GM12878 (cell line): ENCODE measurements at places on chromosomes 2 and 18. TPM values are rescaled to one million over a fixed set of nuclear protein-coding genes. Genes with fewer than 3 reads are reported as not detected.

LNPK gene
- 19.0 and 21.7 TPM in 2 replicates for polyA plus RNA-seq

GRCh38 chr2:241053576-241054251 lies 48.4 kb downstream of the MTERF4 start:
- H3K27me3 ChIP-seq = no peaks in the 10 kb centered on the region
- H3K4me3 ChIP-seq = no peak overlapping the region
- no peaks in the 10 kb centered on the region for H3K36me3 ChIP-seq
- H3K27ac ChIP-seq = no peak overlapping the region
- no peak for DNase-seq

GRCh38 chr2:96233436-96233835 lies 24.8 kb upstream of the STARD7 start:
- peaks cover 21% of the 10 kb centered on the region for H3K4me1 ChIP-seq
- H3K36me3 ChIP-seq = no peaks in the 10 kb centered on the region
- no peaks in the 10 kb centered on the region for H3K27me3 ChIP-seq
- DNase-seq = no peak
- peak overlapping the region; percentile 50; the same call in 1 of the 2 replicates for H3K27ac ChIP-seq

DNA sequence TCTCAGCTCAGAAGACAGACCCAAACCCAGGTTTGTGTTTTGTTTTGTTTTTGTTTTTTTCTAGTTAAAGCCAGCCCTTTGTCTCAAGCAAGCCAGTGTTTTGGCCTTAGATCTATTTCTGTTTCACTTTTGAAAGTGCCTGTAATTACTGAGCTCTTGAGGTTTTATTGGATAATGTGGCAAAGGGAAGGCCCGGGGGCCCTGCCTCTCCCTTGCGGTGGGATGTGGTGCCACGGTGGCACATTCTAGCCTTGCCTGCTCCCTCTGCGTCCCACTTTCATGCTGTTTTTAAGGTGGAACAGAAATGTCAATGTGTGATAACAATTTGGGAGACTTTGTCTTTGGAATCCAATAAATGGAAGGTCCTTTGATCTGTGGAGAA lies 2.5 kb downstream of the HPCAL1 start:
- H3K4me3 ChIP-seq = no peak overlapping the region
- H3K27me3 ChIP-seq = no peaks in the 10 kb centered on the region; the same call in 1 of the 2 replicates
- no peak for DNase-seq
- no peaks in the 10 kb centered on the region for H3K36me3 ChIP-seq
- no peak overlapping the region for H3K27ac ChIP-seq

GRCh38 chr2:236603361-236604015 lies 33.9 kb downstream of the ACKR3 start:
- H3K4me3 ChIP-seq = no peak overlapping the region
- DNase-seq = no peak
- no peaks in the 10 kb centered on the region for H3K4me1 ChIP-seq
- H3K27me3 ChIP-seq = no peaks in the 10 kb centered on the region; the same call in 1 of the 2 replicates

DNA sequence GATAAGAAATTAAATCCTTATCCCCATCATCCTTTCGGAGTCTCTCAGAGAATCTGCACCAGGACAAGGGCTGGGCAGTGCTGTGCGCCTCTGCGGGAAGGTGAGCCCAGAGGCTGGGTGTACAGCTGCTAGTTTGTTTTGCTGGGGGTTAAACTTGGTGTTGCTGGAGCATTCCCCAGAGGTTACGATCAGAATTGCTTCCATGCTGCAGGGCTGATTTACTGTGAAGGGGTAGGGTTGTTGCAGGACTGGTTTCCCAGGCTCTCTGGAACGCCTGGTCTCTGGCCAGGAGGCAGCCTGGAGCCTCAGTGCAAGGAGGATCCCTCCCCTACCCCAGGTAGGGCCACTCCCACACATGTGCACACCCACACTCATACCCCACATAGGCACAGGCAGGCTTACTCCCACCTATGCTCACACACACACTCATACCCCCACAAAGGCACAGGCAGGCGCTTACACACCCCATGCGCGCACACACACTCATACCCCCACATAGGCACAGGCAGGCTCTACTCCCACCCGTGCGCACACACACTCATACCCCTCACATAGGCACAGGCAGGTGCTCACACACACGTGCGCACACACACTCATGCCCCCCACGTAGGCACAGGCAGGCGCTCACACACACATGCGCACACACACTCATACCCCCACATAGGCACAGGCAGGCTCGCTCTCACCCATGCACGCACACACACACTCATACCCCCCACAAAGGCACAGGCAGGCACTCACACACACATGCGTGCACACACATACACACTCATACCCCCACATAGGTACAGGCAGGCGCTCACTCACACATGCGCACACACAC lies 11.3 kb downstream of the CNNM4 start:
- no peaks in the 10 kb centered on the region for H3K27me3 ChIP-seq
- no peak overlapping the region for H3K4me3 ChIP-seq
- H3K27ac ChIP-seq = 0 out of 2 replicates have a peak overlapping the region, but pooled peaks have one; percentile 29
- H3K4me1 ChIP-seq = peaks cover 65% of the 10 kb centered on the region

PIK3C3 gene
- polyA plus RNA-seq = 41.4 and 41.8 TPM in 2 replicates

GRCh38 chr2:9660154-9660553 lies 29.4 kb upstream of the YWHAQ start:
- H3K27ac ChIP-seq = no peak overlapping the region
- H3K4me3 ChIP-seq = no peak overlapping the region
- no peaks in the 10 kb centered on the region for H3K36me3 ChIP-seq
- H3K4me1 ChIP-seq = peaks cover 50% of the 10 kb centered on the region

DNA sequence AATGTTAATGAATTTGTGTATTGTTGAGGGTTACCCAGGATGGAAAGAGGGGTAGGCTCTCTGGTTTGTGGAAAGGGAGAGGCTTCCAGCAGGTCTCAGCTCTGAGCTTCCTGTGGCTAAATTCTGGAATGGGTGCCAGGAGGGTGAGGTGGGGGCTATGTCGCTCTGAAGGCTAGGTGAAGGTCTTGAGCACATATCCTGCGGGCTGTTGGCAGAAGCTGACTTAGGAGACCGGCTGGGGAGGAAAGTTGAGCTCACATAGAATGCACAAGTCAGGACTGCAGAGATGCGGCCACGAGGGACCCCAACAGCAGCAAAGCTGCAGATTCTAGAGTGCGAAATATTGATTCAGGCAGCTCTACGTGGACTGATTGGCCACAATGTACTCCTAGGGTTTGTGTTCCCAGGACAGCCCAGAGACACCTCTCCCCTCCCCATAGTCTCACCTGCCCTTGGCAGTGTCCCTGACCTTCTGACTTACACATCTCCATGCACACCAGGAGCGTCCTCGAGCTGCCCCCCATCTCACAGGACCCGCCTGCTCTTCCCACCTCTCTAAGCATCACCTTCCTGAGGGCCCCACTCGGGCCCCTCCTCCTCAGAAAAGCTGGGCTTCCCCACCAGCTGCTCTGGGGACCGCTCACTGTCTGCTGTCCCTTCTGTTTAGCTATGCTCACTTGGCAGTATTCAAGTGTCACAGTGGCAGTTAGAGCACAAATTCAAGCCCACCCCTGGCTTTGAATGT lies 72.6 kb downstream of the ALK start:
- H3K27ac ChIP-seq = no peak overlapping the region
- H3K36me3 ChIP-seq = no peaks in the 10 kb centered on the region
- peaks cover 6% of the 10 kb centered on the region for H3K27me3 ChIP-seq
- DNase-seq = no peak

DNA sequence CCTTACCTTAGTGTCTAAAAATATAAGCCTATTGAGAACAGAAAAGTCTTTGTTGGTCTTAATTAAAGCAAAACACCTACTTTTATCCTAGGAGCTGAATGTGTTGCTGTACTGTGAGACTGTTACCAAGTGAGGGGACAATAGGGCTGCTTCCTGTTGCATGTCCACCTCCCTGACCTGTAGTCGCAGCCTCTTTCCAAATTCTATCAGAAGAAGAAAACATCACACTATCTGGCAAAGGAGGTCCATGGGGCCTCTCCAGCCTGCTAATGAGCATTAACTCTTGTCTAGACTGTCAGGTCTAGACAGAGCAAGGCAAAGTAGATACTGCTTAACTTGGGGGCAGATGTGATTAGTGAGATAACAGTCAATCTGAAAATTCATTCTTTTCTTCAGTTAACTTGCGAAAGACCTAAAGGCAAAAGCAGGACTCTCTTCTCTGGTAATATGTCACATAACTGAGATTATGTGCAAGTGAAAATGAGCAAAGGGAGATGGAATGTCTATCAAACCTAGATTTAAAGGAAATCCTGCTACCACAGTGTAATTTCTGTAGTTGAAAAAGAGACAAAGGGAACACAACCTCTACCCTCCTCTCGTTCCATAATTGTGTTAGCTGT lies 66.9 kb downstream of the CDH20 start:
- DNase-seq = no peak
- no peaks in the 10 kb centered on the region for H3K36me3 ChIP-seq
- H3K4me3 ChIP-seq = no peak overlapping the region
- no peak overlapping the region for H3K27ac ChIP-seq

DNA sequence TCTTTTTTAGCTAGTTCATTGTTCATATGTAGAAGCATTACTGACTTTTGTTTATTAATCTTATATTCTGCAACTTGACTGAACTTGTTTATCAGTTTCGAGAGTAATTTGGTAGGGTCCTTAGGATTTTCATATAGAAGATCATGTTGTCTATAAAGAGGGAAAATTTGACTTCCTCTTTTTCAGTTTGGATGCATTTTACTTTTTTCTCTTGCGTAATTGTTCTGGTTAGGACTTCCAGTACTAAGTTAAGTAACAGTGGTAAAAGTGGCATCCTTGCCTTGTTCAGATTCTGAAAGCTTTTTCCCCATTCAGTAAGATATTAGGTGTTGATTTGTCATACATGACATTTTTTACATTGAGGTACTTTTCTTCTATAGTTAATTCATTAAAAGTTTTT lies 726.0 kb downstream of the KCNJ3 start:
- H3K4me1 ChIP-seq = no peaks in the 10 kb centered on the region
- H3K4me3 ChIP-seq = no peak overlapping the region
- H3K36me3 ChIP-seq = no peaks in the 10 kb centered on the region
- no peak for DNase-seq

- peaks cover 2% of the 10 kb centered on the region for H3K4me1 ChIP-seq
- H3K36me3 ChIP-seq = no peaks in the 10 kb centered on the region
- no peak for DNase-seq
- H3K27me3 ChIP-seq = peaks cover 4% of the 10 kb centered on the region
- H3K27ac ChIP-seq = no peak overlapping the region
Measured at GRCh38 chr2:60569680-60570111, 16.2 kb upstream of the BCL11A start.

- H3K4me1 ChIP-seq = no peaks in the 10 kb centered on the region
- no peak overlapping the region for H3K27ac ChIP-seq
- no peaks in the 10 kb centered on the region for H3K27me3 ChIP-seq
- no peak overlapping the region for H3K4me3 ChIP-seq
- H3K36me3 ChIP-seq = no peaks in the 10 kb centered on the region
- DNase-seq = no peak
Measured at GRCh38 chr18:74013955-74014354, 133.7 kb downstream of the FBXO15 start.

MARCO gene
- 0.33 TPM in 1 of 2 replicates, not detected in the other for polyA plus RNA-seq

DNA sequence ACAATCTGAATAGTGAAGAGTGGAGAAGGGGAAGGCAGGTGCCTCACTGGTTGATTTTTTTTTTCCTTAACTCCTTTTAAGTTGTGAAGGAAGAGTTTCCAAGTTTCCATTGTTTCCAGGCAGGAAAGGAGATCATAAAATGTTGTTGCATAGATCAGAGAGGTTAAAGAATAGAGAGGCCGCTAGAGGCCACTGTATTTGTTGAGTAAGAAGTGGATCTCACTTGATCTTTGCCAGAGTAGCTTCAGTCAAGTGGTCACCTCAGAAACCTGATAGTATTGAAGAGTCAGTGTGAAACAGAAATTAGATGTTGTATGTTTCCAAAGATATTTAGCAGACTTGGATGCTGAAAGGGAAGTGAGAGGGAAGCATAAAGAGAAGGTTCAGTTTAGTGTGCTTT lies 17.6 kb downstream of the CTNNA2 start:
- no peak for DNase-seq
- no peak overlapping the region for H3K4me3 ChIP-seq
- H3K27me3 ChIP-seq = no peaks in the 10 kb centered on the region
- H3K36me3 ChIP-seq = no peaks in the 10 kb centered on the region
- no peaks in the 10 kb centered on the region for H3K4me1 ChIP-seq

- no peak for DNase-seq
- no peak overlapping the region for H3K27ac ChIP-seq
- no peak overlapping the region for H3K4me3 ChIP-seq
- H3K27me3 ChIP-seq = no peaks in the 10 kb centered on the region
- peaks cover 4% of the 10 kb centered on the region; the same call in 1 of the 2 replicates for H3K4me1 ChIP-seq
Measured at GRCh38 chr18:58276789-58277739, 233.0 kb downstream of the NEDD4L start.

DNA sequence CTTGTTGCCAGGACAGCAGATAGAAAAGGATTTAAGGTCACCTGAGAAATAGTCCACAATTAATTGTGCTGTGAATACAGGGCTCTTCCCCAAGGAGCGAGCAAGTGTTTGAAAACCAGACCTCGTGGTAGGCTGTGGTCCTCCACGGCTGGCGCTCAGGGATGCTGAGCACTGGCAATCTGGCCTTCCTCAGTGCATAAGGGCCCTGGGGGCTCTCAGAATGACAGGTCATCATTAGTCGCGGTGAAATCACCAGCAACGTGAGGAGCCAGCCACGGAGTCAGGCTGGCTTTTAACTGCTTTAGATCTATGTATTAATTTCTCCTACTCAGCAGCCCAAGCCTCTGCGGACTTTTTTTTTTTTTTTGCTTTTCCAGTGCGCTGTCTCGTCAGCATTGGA lies 148.5 kb downstream of the FHOD3 start:
- no peaks in the 10 kb centered on the region for H3K27me3 ChIP-seq
- no peak overlapping the region for H3K4me3 ChIP-seq
- no peaks in the 10 kb centered on the region for H3K4me1 ChIP-seq
- DNase-seq = no peak
- no peak overlapping the region for H3K27ac ChIP-seq
- H3K36me3 ChIP-seq = no peaks in the 10 kb centered on the region

- no peak overlapping the region for H3K27ac ChIP-seq
- no peak overlapping the region for H3K4me3 ChIP-seq
- H3K27me3 ChIP-seq = no peaks in the 10 kb centered on the region
- no peak for DNase-seq
- H3K36me3 ChIP-seq = no peaks in the 10 kb centered on the region
Measured at GRCh38 chr18:8081872-8082553, 514.9 kb downstream of the PTPRM start.

- H3K27me3 ChIP-seq = no peaks in the 10 kb centered on the region
- DNase-seq = no peak
- H3K4me3 ChIP-seq = no peak overlapping the region
- H3K36me3 ChIP-seq = no peaks in the 10 kb centered on the region
Measured at GRCh38 chr18:35653392-35654135, 72.0 kb downstream of the GALNT1 start.

DNA sequence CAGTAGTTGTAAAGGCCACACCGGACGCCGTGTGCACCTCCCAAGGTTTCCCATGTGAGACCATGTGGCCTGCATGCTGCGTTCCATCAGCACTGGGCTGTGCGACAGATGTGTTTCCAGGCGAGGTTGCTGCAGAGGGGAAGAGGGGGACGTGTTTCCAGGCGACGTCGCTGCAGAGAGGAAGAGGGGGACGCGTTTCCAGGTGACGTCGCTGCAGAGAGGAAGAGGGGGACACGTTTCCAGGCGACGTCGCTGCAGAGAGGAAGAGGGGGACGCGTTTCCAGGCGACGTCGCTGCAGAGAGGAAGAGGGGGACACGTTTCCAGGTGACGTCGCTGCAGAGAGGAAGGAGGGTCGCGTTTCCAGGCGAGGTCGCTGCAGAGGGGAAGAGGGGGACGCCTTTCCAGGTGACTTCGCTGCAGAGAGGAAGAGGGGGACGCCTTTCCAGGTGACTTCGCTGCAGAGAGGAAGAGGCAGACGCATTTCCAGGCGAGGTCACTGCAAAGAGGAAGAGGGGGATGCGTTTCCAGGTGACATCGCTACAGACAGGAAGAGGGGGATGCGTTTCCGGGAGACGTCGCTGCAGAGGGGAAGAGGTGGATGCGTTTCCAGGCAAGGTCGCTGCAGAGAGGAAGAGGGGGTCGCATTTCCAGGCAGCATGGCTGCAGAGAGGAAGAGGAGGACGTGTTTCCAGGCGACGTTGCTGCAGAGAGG lies 24.5 kb downstream of the NFATC1 start:
- H3K27ac ChIP-seq = no peak overlapping the region
- no peak for DNase-seq
- H3K4me3 ChIP-seq = no peak overlapping the region
- H3K36me3 ChIP-seq = peaks cover 11% of the 10 kb centered on the region
